IMR-90 (cell line): ENCODE measurements at places on chromosomes 6 and 20. TPM values are rescaled to one million over a fixed set of nuclear protein-coding genes. Genes with fewer than 3 reads are reported as not detected.

Gene KCNG1
- total RNA-seq = 23.6 and 23.7 TPM in 2 replicates

Gene TRIM27
- total RNA-seq = 48.0 TPM in 2 replicates

Gene FAM209B
- not detected in 2 replicates for total RNA-seq

Gene CLPSL1
- total RNA-seq = not detected in 2 replicates

Gene PLA2G7
- not detected in 2 replicates for total RNA-seq

Gene RBPJL
- total RNA-seq = not detected in 2 replicates
